ENCODE measurements at places on chromosomes 3 and 15.

GRCh38 chr3:26061947-26062346 lies 272.1 kb downstream of the OXSM start:
- no peak for DNase-seq

DNA sequence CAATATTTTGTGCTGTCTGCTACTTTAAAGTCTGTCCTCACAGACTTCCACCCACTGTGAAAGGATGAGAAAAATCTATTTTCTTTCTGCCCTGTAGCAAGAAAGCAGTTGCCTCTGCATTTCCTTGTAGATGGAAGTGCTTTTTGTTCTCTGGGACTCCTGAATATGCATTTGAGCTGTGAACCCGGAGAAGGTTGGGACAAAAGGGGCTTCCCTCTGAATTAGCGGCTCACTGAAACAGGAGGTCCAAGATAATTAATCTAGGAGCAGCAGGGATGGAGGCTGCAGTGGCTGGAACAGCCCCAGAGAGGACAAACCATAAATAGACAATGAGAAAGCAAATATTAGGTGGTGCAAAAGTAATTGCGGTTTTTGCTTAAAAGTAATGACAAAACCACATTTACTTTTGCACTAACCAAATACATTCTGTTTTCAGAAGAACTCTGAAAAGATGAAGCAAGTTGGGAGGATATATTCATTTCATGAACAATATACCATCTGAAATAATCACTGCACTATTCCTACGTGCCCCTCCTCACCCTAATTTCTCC lies 143.4 kb upstream of the KBTBD8 start:
- DNase-seq: no peak

DNA sequence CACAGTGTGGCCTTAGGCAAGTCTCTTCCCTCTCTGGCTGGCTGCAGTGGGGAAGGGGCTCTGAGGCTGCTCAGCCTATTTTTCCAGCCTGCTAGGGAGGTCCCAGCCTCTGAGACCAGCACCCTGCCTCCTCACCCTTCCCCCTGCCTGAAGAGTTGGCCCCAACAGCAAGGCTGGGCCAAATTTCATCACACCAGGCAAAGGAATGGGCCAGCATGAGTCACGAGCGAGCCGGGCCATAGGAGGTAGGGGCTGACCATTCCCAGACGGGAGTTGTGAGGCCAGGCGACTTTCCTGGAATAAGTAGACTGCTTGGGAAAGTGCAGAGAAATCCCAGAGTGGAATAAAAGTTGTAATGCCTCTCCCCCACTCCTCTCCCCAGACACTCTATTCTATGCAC lies 5.7 kb upstream of the FBLN2 start:
- no peak for DNase-seq

GRCh38 chr15:23403550-23403949 lies 43.5 kb downstream of the GOLGA6L2 start:
- DNase-seq: no peak

GRCh38 chr15:29631076-29632070 lies 190.9 kb downstream of the TJP1 start:
- DNase-seq: no peak

DNA sequence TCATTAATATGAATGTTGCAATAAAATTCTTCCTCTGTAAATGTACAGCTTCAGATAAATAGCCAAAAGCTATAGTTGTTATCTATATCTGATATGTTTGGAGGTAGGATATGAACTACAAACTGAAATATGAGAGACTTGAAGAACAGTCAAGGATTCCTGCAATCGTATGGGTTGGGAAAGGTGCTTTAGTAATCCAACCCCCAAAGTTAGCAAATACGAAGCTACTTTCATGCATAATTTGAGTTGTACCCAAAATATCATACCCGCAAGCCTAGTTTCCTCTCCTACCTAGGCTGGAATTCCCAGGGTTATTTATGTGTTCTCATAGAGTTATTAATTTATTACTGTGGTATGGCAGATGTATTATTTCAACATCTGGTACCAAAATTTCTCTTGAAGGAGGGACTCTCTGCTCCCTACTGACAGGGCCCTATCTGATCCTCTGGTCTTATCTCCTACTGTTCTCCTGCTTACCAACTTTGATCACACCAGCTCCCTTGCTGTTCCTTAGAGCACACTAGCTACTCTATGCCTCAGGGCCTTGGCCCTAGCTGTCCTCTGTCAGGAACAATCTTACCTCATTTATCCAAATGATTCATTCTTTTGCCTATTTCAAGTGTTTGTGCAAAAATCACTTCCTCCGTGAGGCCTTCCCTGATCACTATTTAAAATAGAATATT lies 140.4 kb upstream of the CCDC54 start:
- no peak for DNase-seq

DNA sequence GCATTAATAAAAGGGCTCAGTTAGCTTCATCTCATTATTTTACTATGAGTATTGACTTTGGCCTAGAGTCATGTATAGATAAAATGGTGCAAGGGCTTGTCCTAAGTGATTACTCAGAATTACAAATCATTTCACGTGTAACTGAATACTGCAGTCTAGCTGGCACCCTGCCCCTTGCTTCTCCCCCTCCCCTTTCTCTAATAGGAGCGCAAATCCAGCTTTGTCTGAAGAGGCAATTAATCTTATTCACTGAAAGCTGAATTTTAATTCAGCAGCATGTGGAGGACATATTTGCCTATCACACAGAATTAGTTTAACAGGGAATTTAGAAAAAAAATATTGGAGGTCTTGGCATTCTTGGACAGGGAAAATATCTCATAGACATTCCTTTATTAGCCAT lies 412.1 kb upstream of the DPH6 start:
- no peak for DNase-seq

- no peak for DNase-seq
These were observed 29.3 kb downstream of the NFKBIZ start for GRCh38 chr3:101878589-101878988.

- no peak for DNase-seq
These were observed 247.2 kb upstream of the LRRN1 start for GRCh38 chr3:3551981-3552380.
